Heart right ventricle (tissue), 16 donors: ENCODE measurements at places on chromosomes 2 and 18. TPM values are rescaled to one million over a fixed set of nuclear protein-coding genes. Genes with fewer than 3 reads are reported as not detected.
A peak's percentile ranks its signal among the peaks of the same experiment; 100 is the strongest.

The PDCD1 gene
- polyA plus RNA-seq, result 7.1 TPM

DNA sequence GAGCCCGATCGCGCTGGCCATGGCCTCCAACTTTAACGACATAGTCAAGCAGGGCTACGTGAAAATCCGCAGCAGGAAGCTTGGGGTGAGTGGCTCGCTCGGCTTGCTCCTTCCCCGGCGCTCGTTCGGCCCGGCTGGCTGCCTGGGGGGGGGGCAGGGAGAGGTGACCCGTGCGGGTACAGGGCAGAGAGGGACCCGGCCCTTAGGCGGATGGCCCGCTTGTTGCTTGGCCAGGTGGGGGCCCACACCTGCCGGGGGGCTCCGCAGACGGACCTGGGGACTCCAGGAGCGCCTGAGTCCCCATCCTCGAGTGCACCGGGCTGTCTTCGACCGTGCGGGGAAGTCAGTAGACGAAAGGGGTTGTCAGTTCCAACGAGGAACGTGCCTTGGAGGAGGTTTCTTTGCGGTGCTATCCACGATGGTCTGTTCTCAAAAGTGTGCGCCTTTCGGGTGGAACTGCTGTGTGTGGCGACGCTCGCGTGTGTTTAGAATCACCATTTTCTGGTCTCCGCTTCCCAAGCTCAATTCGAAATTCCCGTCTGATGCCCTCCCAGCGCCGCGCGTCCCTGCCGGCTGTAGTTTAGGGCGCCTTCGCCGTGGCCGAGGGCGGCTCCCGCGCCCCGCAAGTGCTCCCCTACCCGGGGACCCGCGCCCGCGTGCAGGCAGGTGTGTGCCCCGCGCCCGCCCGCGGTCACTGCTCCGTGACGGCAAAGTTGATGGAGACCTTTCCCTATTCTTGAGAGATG is 711 bp downstream of the DOK6 start:
- H3K36me3 ChIP-seq, result no peaks in the 10 kb centered on the region
- no peaks in the 10 kb centered on the region for H3K27me3 ChIP-seq
- peak overlapping the region; percentile 85 for H3K27ac ChIP-seq
- peak; percentile 7 for DNase-seq
- H3K4me1 ChIP-seq, result no peaks in the 10 kb centered on the region

The SP140 gene
- polyA plus RNA-seq, result 0.17 TPM

GRCh38 chr2:201953396-201953795 is 80.3 kb upstream of the FZD7 start:
- H3K4me1 ChIP-seq, result peaks cover 8% of the 10 kb centered on the region
- H3K4me3 ChIP-seq, result no peak overlapping the region
- H3K27ac ChIP-seq, result no peak overlapping the region
- H3K27me3 ChIP-seq, result no peaks in the 10 kb centered on the region
- H3K36me3 ChIP-seq, result no peaks in the 10 kb centered on the region
- DNase-seq, result peak; percentile 50

The TTC21B gene
- 8.0 TPM for polyA plus RNA-seq

DNA sequence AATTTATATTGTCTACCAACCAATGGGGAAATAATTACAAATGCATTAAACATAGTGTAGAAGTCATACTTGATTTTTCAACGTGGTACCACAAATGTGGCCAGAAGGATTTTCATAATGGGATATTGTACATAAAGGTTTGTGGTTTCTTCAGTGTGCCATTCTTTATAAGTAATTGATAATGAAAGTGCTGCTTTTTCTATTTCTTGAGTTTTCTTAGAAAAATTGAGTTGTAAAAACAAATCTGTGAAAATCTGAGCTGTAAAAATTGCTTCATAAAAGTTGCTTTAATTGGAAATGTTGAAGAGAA is 103.6 kb downstream of the KYNU start:
- H3K27me3 ChIP-seq, result no peaks in the 10 kb centered on the region
- DNase-seq, result no peak
- no peak overlapping the region for H3K4me3 ChIP-seq

The SIX3 gene
- polyA plus RNA-seq, result not detected

GRCh38 chr2:8125741-8126711 is 555.8 kb upstream of the ID2 start:
- H3K4me1 ChIP-seq, result peaks cover 7% of the 10 kb centered on the region
- no peaks in the 10 kb centered on the region for H3K36me3 ChIP-seq
- H3K27me3 ChIP-seq, result no peaks in the 10 kb centered on the region
- no peak for DNase-seq
- no peak overlapping the region for H3K4me3 ChIP-seq

The ACAA2 gene
- polyA plus RNA-seq, result 46.7 TPM

- H3K27me3 ChIP-seq, result no peaks in the 10 kb centered on the region
- no peak for DNase-seq
- no peaks in the 10 kb centered on the region for H3K36me3 ChIP-seq
- H3K4me1 ChIP-seq, result peaks cover 7% of the 10 kb centered on the region
- H3K4me3 ChIP-seq, result no peak overlapping the region
Measured at GRCh38 chr18:34399892-34400291, 175.2 kb upstream of the NOL4 start.

DNA sequence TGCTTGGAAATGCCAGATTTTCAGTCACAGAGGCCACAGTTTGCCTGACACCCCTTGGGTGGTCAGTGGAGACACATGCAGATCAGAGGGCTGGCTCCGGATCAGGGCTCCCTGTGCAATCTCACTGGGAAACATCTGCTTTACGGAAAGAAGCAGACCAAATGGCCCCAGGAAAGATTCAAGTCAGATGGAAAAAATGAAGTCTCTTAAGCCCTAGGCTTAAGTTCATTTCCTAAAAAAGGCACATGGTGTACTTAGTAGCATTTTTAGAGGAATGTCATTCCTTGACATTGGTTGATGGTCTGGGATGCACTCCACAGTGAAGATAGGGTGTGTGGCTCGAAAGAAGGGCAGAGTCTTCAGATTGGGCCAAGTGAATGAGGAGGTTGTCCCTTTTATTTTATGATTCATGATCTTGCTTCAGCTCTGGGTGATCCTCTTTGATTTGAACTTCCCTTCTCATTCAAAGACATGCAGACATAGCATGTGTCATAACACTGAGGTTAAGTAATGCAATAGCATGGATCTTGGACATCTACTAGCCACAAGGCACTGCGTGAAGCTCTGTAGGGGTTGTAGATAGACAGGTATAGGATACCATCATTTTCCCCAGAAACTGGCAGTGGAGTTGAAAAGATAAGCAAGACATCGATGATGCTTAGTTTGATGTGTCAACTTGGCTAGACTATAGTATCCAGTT is 56.5 kb downstream of the KCNE4 start:
- H3K27me3 ChIP-seq, result no peaks in the 10 kb centered on the region
- H3K4me1 ChIP-seq, result no peaks in the 10 kb centered on the region
- H3K4me3 ChIP-seq, result no peak overlapping the region
- no peaks in the 10 kb centered on the region for H3K36me3 ChIP-seq

The GPR75 gene
- polyA plus RNA-seq, result 0.32 TPM

DNA sequence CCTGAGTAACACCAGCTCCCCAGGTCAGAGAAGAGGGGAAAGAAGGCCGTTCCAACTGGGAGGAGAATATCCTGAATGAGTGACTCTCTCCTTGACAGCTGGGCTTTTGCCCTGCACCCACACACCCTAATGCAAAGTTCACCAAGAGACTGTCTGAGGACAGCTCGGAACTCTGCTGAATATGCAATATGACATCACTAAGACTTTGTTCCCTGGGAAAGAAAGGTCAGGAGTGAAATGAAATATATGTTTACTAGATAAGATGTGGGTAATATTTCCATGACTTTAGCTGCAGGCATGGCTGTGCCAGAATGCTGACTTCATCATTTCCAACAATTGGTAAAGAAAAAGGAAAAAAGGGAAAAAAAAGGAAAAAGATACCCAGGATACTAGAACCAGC is 488.2 kb upstream of the RAB6C start:
- no peaks in the 10 kb centered on the region for H3K4me1 ChIP-seq
- no peaks in the 10 kb centered on the region for H3K36me3 ChIP-seq
- DNase-seq, result no peak
- H3K27me3 ChIP-seq, result peaks cover 4% of the 10 kb centered on the region
- H3K4me3 ChIP-seq, result no peak overlapping the region

GRCh38 chr18:3234457-3234856 is 13.1 kb upstream of the MYL12A start:
- no peak overlapping the region for H3K4me3 ChIP-seq
- no peaks in the 10 kb centered on the region for H3K27me3 ChIP-seq
- no peak overlapping the region for H3K27ac ChIP-seq
- H3K4me1 ChIP-seq, result no peaks in the 10 kb centered on the region

The PPP1R1C gene
- polyA plus RNA-seq, result 20.9 TPM

DNA sequence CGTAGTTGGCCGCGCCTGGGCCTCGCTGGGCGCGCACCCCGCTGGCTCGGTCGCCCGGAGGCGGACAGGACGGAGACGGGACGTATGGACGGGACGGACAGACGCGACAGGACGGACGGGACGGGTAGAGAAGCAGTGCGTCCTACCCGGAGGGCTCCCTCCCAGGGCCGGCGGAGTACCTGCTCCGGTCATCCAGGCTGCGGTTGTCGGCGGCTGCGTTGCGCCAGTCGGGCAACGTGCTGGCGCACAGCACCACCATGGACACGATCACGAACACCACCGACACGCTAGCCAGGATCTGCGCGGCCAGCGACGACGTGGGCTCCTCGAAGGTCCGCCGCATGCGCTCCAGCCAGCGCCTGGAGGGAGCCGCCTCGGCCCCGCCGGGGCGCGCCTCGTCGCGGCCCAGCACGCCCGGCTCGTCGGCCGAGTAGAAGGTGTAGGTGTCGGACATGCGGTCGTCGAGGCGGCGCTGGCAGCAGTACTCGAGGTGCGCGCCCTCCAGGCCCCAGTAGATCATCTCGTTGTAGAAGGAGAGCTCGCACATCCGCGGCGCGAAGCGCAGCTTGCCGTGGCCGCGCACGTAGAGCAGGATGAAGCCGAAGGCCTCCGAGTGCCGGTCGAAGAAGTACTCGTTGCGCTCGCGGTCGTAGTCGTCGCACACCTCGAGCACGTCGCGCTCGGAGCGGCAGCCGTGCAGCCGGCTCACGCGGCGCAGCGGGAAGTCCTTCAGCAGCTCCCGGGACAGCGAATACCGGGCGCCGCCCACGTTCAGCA is 903 bp downstream of the KCNG3 start:
- H3K4me3 ChIP-seq, result peak overlapping the region; percentile 54
- peaks cover 54% of the 10 kb centered on the region for H3K27me3 ChIP-seq
- no peaks in the 10 kb centered on the region for H3K36me3 ChIP-seq
- H3K27ac ChIP-seq, result no peak overlapping the region

DNA sequence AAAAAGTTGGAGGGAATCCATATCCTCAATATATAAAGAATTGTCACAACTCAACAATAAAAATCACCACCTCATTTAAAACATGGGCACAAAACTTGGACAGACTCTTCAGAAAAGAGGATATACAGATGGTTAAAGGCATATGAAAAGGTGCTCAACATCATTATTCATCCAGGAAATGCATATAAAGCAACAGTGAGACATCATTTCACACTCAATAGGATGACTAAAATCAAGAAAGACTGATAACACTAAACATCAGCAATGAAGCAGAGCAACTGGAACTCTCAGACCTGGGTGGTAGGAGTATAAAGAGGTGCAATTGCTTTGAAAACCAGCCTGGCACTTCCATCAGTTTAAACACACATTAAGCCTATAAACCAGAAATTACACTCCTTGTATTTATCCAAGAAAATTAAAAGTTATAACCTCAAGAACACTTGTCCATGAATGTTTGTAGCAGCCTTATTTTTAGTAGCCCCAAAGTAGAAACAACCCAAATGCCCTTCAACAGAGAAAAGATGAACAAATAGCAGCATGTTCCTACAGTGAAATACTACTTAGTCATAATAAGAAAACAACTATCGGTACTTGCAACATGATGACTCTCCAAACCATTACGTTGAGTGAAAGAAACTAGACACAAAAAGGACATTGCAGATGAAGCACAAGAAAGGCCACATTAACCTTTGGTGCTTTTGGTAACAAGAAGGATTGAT is 79.1 kb upstream of the TANC1 start:
- H3K36me3 ChIP-seq, result no peaks in the 10 kb centered on the region
- H3K4me3 ChIP-seq, result no peak overlapping the region
- no peak overlapping the region for H3K27ac ChIP-seq
- no peaks in the 10 kb centered on the region for H3K27me3 ChIP-seq

The ANKRD29 gene
- 11.5 TPM for polyA plus RNA-seq

DNA sequence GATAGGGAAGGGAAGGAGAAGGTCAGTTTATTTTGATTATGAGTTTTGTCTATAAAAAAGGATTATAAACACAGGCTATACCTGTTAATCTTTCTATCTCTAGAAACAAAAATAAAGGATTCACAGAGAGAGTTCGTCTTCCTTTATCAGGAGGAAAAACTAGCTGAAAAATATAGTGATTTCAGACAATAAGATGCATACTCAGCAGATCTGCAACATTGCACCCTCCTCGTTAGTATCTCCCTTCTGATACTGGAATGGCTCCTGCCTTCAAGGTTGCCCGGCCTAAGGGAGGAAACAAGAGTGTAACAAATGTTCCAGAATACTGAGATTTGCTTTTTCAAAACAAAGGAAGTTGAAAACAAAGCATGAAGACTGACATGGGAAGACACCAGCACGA is 48.7 kb upstream of the LRATD1 start:
- no peak for DNase-seq
- no peaks in the 10 kb centered on the region for H3K36me3 ChIP-seq
- no peaks in the 10 kb centered on the region for H3K4me1 ChIP-seq
- no peaks in the 10 kb centered on the region for H3K27me3 ChIP-seq

The ZNF396 gene
- 0.73 TPM for polyA plus RNA-seq

DNA sequence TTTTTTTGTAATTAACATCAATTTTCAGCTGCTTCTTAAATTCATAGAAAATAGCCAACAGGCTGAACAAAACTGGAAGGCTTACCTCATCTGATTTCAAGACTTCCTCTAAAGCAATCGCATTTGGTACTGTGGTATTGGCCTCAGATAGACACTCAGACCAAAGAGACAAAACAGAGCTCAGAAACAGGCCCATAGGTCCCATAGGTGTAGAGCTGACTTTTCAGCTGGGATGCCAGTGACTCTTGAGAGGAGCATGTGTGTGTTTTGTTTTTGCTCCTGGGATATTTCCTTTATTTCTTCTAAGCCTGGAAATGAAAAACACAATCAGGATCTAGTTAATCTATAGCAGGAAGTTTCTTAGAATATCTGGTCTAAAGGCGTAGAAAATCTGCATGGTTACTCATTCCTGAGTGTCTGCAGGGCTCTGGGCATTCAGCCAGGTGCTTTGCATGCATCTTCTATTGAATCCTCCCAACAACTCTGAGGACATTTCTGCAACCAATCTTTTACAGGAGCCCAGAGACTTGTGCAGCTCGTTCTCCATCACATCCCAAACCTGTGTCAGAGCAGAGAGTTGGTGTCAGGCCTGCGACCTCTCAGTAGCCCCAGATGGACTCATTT is 190.8 kb downstream of the RTP5 start:
- H3K27me3 ChIP-seq, result no peaks in the 10 kb centered on the region
- DNase-seq, result no peak
- H3K4me1 ChIP-seq, result no peaks in the 10 kb centered on the region
- no peak overlapping the region for H3K27ac ChIP-seq
- no peaks in the 10 kb centered on the region for H3K36me3 ChIP-seq

The KHK gene
- polyA plus RNA-seq, result 2.2 TPM

The ZNF638 gene
- polyA plus RNA-seq, result 219 TPM

- H3K36me3 ChIP-seq, result no peaks in the 10 kb centered on the region
- H3K4me3 ChIP-seq, result no peak overlapping the region
- H3K27me3 ChIP-seq, result no peaks in the 10 kb centered on the region
- DNase-seq, result no peak
Measured at GRCh38 chr18:61360404-61361383, 27.5 kb downstream of the CDH20 start.

- peak overlapping the region; percentile 64 for H3K27ac ChIP-seq
- no peaks in the 10 kb centered on the region for H3K27me3 ChIP-seq
- peaks cover 6% of the 10 kb centered on the region for H3K36me3 ChIP-seq
- DNase-seq, result no peak
- no peak overlapping the region for H3K4me3 ChIP-seq
Measured at GRCh38 chr18:3194947-3195612, 24.7 kb downstream of the MYOM1 start.
